Upper lobe of right lung (tissue), 1 donor: ENCODE measurements at places on chromosomes 13 and 19. TPM values are rescaled to one million over a fixed set of nuclear protein-coding genes. Genes with fewer than 3 reads are reported as not detected.

The CDC37 gene
- total RNA-seq = 154 TPM

The PRODH2 gene
- total RNA-seq = not detected

The DDX49 gene
- total RNA-seq = 45.9 TPM

The KANK2 gene
- total RNA-seq = 268 TPM

The ILF3 gene
- total RNA-seq = 182 TPM

The MADCAM1 gene
- total RNA-seq = 1.2 TPM

DNA sequence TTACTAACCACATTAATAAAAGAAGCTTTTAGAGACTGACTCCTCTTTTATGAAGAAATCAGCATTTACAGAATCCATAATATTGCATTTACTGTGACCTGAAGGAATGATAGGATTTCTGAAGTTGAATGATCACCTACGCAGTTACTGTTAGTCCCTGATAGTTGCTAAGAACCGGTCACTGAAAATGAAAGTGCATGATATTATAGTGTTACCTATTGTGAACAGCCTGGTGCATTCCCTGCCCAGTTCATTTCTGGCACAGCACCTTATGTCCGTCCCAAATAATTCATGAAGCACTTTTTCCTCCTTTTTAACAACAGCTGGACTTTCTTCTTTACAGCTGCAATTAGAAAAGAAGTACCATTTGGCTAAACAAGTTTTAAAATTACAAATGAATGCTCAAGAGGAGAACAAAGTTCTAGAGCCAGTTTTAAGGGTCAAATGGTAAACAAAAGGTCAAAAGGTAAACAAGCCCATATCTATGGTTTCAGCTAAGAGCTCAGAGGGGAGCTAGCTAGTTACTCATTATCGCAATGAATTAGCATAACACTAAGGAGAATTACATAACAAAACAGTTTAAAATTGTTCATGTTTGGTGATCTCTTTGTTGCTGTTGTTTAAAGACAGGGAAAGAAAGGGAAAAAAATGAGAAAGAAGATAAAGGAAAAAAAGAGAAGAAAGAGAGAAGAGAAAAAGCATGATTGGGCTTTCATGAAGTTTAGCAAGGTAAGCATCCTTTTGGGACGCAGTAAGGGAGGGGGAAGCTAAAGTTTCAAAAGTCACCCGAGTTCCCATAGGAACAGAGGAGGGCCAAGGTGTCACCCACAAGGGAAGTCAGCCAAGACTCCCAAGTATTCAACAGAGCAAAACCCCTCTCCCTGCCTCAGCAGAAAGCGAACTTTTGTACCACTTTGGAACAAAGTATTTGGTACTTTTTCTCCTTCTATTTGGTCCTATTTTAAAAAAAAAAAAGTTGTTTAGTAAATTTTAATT, 50.2 kb downstream of the FLT3 start:
- DNase-seq = no peak
- H3K4me1 ChIP-seq = peaks cover 4% of the 10 kb centered on the region
- no peaks in the 10 kb centered on the region for H3K36me3 ChIP-seq
- no peaks in the 10 kb centered on the region for H3K27me3 ChIP-seq
- H3K4me3 ChIP-seq = no peak overlapping the region
- H3K27ac ChIP-seq = no peak overlapping the region

- H3K27ac ChIP-seq = peak overlapping the region; percentile 80
- peaks cover 13% of the 10 kb centered on the region for H3K36me3 ChIP-seq
- DNase-seq = peak; percentile 75
- H3K4me3 ChIP-seq = no peak overlapping the region
Measured at GRCh38 chr19:10226376-10227025, 4.6 kb downstream of the S1PR2 start.

DNA sequence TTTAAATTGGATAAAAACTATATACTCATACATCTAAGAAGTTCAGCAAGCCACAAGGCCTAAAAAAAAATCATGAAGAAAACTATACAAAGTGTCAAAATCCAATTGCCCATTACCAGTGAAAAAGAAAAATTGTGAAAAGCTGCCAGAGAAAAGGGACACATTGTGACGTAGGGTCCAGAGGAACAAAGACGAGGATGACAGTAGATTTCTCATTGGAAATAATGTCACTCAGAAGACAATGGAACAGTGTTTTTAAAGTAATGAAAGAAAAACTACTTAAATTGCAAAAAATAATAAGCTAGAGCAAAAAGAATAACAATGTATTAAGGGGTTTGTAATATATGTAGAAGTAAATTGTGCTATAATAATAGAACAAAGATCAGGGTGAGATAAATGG, 195.2 kb downstream of the EFNB2 start:
- H3K27me3 ChIP-seq = no peaks in the 10 kb centered on the region
- no peak overlapping the region for H3K27ac ChIP-seq
- no peaks in the 10 kb centered on the region for H3K4me1 ChIP-seq
- DNase-seq = no peak
- H3K36me3 ChIP-seq = no peaks in the 10 kb centered on the region
- H3K4me3 ChIP-seq = no peak overlapping the region

DNA sequence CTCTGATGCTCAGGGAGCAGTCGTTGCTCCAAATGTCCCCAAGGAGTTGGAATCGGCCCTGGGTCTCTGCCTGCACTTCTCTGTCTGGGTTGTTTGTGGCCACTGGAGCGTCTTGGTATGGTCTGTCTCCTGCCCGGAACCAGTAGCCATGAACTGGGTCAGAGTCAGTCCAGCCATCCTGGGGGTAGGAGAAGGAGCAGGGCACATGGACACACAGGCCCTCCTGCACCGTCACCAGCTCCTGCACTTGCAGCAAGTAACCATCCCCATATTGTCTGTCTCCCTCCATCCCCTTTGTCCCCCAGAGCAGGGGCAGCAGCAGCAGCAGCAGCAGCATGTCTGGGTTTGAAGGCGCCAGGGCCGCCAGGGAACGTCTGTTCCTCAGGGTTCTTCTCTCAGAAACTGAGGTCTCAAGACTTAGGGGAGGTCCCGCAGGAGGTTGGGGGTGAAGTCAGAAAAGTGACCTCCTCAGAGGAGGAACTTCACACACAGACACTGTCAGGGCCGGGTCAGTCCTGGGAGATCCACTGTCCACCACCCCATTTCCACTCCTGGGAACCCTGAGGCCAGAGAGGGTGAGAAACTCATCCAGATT, at the start of gene SIGLEC8:
SIGLEC8 (minus strand) TSS at position 404 of the 595 bp plus-strand sequence; CDS start at position 337, 67 bp downstream.
- H3K27me3 ChIP-seq = peaks cover 19% of the 10 kb centered on the region
- H3K4me3 ChIP-seq = no peak within 1 kb of the TSS

- H3K4me3 ChIP-seq = no peak overlapping the region
- H3K27ac ChIP-seq = no peak overlapping the region
- H3K36me3 ChIP-seq = no peaks in the 10 kb centered on the region
- H3K27me3 ChIP-seq = no peaks in the 10 kb centered on the region
Measured at GRCh38 chr13:60482012-60482411, 85.0 kb downstream of the TDRD3 start.

GRCh38 chr13:90839061-90839460, 508.4 kb upstream of the MIR17HG start:
- H3K27ac ChIP-seq = no peak overlapping the region
- DNase-seq = no peak

GRCh38 chr13:98162935-98163334, 14.1 kb downstream of the RNF113B start:
- H3K27ac ChIP-seq = no peak overlapping the region
- no peak for DNase-seq
- H3K36me3 ChIP-seq = no peaks in the 10 kb centered on the region
- H3K27me3 ChIP-seq = no peaks in the 10 kb centered on the region

- peaks cover 7% of the 10 kb centered on the region for H3K27me3 ChIP-seq
- H3K4me3 ChIP-seq = no peak overlapping the region
- H3K4me1 ChIP-seq = no peaks in the 10 kb centered on the region
- DNase-seq = no peak
- H3K36me3 ChIP-seq = no peaks in the 10 kb centered on the region
Measured at GRCh38 chr13:112910016-112910415, 59.0 kb upstream of the MCF2L start.

DNA sequence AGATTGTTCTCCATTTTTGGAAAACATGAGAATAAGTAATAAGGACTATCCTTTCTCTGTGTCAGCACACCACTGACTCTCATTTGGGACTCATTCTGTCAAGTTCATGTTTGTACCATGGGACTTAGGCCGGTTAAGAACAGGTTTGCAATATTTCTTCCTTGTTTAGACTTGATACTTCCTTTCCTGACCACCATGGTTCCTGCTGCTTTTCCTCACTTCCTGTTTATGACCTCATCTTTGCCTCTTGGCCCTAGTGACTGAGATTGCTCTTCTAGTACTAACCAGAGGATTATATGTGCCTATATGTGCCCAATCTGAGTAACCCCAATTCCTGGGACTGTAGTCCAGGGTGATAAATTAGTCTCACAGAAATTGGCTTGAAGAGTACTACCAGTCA, 32.5 kb upstream of the NDFIP2 start:
- DNase-seq = no peak
- no peak overlapping the region for H3K27ac ChIP-seq

DNA sequence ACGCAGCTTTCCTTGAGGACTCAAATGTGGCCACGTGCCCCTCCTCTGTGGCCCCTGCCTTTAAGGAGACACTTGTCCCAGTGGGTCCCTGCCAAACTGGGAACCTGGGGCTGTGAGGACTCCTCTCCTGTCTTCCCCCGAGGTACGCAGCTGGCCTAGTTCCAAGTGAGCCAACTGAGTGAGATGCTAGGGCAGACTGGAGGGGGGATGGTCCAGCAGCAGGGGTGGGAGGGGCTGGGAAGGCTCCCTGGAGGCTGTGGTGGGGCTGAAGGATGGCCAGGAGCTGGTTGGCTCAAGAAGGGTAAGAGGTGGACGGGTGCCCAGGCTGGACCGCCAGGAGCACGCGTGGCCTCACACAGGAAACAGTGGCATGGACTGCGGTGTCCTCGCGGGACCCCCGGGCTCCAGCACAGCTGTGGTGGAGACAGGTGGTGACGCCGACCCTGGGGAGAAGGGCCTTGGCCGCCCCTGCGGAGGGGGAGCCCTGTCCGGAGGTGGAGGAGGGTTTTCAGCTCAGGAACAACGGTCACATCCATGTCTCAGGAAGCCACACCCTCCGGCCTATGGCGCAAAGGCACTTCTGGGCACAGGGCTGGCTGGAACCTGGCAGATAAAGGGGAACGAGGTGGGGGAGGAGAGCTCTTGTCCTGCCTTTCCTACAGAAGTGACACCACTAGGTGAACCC, 45.8 kb downstream of the MLLT1 start:
- peaks cover 71% of the 10 kb centered on the region for H3K4me1 ChIP-seq
- no peaks in the 10 kb centered on the region for H3K27me3 ChIP-seq
- peak overlapping the region; percentile 3 for H3K4me3 ChIP-seq
- DNase-seq = peak; percentile 89
